T-helper 9 cell (primary cell): ENCODE measurements at places on chromosomes 5 and 9.

DNA sequence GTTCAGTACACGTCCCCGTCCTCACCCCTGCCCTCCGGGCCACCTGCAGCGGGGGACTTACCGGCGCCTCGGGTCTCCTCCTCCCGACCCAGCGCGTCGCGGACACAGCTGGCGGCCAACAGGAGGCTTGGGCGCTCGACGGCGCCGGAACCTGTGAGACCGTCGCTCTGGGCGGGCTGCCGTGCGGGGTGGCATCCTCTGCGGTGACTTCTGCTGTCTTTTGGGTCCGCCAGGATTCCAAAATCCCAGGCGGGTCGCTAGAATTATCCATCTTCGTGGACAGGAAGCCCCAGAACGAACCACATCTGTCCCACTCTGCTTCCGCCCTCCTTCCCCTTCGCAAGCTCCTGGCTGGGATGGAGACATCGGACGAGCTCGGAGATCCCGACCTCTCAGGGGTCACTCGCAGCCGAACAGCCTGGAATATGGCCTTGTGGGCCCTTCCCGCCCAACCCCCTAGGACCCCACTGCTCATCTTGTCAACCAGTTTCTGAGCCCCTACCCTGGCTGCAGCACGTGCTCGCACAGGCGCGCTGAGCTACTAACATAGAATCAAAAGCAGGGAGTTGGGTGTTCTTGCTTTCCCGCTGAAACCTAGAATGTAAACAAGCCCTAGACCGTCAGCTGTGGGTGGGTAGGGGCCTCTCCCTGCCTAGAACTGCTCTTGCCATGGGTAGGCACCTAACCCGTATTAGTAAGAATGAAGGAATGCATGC lies 947 bp upstream of the MARCHF3 start:
- DNase-seq: peak; percentile 16

DNA sequence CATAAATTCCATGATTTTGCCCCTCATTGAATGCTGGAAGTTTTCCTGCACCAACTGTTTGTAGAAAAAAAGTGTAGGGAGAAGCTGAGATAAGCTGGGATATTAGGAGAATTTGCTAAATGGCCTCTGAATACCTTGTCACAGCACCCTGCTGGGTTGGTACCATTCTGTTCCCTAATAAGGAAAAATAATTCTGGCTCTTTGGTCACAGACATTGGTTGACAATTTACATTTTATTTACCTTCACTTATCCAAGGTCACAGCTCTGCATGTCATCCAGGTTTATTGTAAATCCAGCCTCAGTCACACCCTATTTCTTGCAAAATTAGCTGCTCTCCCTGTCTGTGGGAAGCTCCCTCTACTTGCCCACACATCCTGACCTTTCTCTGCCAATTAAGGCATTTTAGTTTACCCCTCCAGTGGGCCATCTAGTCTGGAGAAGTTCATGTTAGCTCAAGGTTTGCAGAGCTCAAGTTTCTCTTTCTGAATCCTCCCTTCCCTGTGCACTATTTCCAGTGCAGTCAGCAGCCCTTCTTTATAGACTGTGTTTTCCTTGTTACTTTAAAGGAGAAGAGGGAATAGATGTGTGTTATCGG lies 115.4 kb upstream of the NTRK2 start:
- DNase-seq: no peak

DNA sequence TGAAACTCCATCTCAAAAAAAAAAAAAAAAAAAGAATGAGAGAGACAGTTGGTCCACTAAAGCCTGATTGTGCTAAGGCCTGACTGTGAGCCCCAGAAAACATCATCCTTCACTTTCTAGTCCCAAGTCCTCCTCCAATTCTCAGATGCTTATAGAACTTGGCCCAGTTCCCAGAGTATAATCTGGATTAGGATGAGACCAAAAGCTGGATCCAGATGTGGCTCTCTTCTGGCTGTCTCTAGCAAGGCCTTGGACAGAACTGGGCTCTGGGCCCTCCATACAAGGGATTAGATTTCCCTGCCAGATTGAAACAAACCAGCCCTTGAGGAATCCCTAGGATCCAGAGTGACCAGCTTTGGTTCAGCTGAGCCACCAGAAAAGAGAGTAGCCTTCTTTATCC lies 98.4 kb upstream of the ZNF366 start:
- no peak for DNase-seq

DNA sequence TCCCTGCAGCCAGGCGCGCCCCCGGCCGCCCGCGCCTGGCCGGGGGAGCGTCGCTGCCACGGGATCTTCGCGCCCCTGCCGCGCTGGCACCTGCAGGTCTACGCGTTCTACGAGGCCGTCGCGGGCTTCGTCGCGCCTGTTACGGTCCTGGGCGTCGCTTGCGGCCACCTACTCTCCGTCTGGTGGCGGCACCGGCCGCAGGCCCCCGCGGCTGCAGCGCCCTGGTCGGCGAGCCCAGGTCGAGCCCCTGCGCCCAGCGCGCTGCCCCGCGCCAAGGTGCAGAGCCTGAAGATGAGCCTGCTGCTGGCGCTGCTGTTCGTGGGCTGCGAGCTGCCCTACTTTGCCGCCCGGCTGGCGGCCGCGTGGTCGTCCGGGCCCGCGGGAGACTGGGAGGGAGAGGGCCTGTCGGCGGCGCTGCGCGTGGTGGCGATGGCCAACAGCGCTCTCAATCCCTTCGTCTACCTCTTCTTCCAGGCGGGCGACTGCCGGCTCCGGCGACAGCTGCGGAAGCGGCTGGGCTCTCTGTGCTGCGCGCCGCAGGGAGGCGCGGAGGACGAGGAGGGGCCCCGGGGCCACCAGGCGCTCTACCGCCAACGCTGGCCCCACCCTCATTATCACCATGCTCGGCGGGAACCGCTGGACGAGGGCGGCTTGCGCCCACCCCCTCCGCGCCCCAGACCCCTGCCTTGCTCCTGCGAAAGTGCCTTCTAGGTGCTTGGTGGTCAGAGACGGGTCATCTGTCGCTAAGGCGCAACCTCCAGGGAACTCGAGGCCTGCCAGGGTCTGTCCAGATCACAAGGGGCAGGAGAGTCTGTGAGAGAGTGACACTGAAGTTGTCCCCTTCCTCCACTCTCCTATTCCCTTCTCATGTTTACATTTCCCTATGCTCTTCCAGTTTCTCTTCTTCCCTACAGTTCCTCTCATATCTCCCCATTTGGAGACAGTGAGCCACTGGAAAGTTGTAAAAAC lies 1.3 kb downstream of the GPR150 start:
- peak; percentile 32 for DNase-seq

DNA sequence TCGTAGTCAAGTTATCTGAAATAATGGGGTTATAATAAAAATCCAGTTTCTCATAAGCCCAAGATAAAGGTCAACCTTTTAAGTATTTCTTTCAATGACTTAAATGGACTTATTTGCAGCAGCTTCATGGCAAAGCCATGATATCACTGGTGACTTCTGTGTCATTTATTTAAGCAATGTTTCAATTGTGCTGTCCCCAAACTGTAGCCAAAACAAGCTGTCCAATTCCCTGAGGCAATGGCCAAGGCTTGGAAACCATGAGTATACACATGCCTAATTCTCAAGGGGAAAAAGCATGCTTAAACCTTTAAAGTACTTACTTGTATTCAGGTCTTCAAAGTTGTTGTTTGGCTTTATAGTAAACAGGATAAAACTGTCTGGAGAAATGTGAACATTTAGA lies 376.4 kb upstream of the TNC start:
- DNase-seq: no peak

GRCh38 chr9:35350827-35351549 lies 138.9 kb upstream of the RUSC2 start:
- DNase-seq: no peak

DNA sequence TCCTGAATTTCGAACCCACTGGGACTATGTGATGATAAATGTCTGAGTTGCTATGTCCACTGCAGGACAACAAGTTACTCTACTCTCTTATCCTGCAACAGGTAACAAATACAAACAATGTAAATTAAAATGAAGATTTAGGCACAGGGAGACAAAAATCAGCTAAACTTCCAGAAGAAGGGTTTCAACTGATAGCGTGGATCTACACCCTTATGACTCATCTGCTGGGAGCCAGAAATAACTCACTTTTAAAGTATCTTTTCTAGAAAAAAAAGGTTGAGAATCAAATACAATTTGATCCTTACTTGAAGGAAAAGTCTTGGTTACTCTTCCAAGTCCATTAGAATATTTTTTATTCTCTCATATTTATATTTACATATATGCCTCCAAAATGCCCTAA lies 21.4 kb downstream of the PJA2 start:
- no peak for DNase-seq

- no peak for DNase-seq
These were observed 341.7 kb upstream of the CLINT1 start for GRCh38 chr5:158200619-158201018.

GRCh38 chr5:73908395-73908794 lies 282.4 kb downstream of the ARHGEF28 start:
- no peak for DNase-seq
